ENCODE measurements at places on chromosomes 13 and 19. TPM values are rescaled to one million over a fixed set of nuclear protein-coding genes. Genes with fewer than 3 reads are reported as not detected.
A peak's percentile ranks its signal among the peaks of the same experiment; 100 is the strongest.

Gene GNG8
- total RNA-seq = not detected

Gene TMEM145
- 0.67 TPM for total RNA-seq

Gene F10
- 4.1 TPM for total RNA-seq

Gene FLT3
- 3.4 TPM for total RNA-seq

- H3K36me3 ChIP-seq = no peaks in the 10 kb centered on the region
- H3K4me3 ChIP-seq = no peak overlapping the region
- no peaks in the 10 kb centered on the region for H3K27me3 ChIP-seq
- DNase-seq = no peak
- H3K27ac ChIP-seq = no peak overlapping the region
Observed at GRCh38 chr19:14694641-14695266, 4.9 kb downstream of the ZNF333 start.

DNA sequence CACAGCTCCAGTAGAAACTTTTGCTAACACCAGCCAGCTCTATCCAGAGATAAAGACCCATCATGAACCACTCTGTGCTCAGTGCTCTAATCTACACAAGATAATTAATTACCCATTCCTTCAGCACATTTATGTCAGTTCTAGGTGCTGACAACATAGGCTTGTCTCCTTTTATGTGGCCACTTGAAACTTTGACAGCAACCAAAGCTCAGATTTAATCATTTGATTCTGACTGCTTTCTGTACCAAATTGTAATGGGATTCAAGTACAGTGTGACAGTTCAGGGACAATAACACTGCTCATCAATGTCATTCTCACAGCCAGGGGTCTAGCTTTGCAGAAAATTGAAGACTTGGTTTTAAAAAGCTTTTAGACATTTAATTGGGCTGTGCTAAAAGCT lies 266.6 kb downstream of the KCTD12 start:
- DNase-seq = no peak
- H3K36me3 ChIP-seq = no peaks in the 10 kb centered on the region
- H3K27me3 ChIP-seq = no peaks in the 10 kb centered on the region
- H3K4me3 ChIP-seq = no peak overlapping the region
- no peak overlapping the region for H3K27ac ChIP-seq

DNA sequence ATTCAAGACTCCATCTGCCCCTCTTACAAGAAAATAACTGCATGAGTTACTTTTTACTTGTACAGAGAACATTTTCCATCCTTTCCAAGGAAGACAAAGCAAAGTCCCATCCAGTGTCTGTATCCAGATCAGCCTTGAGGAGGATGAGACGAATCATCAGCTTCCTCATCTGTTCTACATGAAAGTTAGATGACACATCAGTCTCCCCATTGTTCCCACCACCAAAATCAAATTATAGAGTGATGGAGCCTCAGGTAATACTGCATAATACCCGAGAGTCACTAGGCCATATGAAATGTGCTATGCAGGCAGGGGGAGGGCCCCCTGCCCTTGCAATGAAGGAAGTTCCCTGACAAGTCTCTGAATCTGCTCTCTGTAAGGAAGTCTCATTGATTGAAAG lies 1244.6 kb upstream of the SLC10A2 start:
- no peak overlapping the region for H3K27ac ChIP-seq
- no peak for DNase-seq
- H3K4me3 ChIP-seq = no peak overlapping the region
- no peaks in the 10 kb centered on the region for H3K36me3 ChIP-seq
- no peaks in the 10 kb centered on the region for H3K4me1 ChIP-seq

DNA sequence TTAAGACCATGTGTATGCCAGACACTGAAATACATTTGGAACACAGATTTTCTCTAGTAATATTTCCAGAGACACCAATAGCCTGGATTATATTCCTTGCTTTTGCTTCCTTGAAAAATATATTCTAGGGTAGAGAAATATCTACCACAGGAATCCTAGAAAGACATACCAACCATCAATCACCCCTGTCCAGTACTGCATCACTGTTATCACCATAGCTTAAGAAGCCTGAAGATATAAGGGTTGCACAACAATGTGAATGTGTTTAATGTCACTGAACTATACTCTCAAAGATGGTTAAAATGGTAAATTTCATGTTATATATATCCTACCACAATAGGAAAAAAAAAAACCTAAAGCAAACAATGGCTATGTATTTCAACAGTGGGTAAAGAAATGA lies 163.6 kb downstream of the DIAPH3 start:
- DNase-seq = no peak
- H3K27ac ChIP-seq = no peak overlapping the region
- no peak overlapping the region for H3K4me3 ChIP-seq
- no peaks in the 10 kb centered on the region for H3K27me3 ChIP-seq
- no peaks in the 10 kb centered on the region for H3K36me3 ChIP-seq
- no peaks in the 10 kb centered on the region for H3K4me1 ChIP-seq

- no peak for DNase-seq
- no peak overlapping the region for H3K4me3 ChIP-seq
- no peaks in the 10 kb centered on the region for H3K4me1 ChIP-seq
- H3K36me3 ChIP-seq = no peaks in the 10 kb centered on the region
- no peaks in the 10 kb centered on the region for H3K27me3 ChIP-seq
Observed at GRCh38 chr19:42424345-42424707, 2.9 kb downstream of the LIPE start.

GRCh38 chr13:100633461-100633860 lies 41.1 kb downstream of the TMTC4 start:
- H3K27me3 ChIP-seq = no peaks in the 10 kb centered on the region
- no peak overlapping the region for H3K4me3 ChIP-seq
- no peaks in the 10 kb centered on the region for H3K4me1 ChIP-seq
- H3K36me3 ChIP-seq = no peaks in the 10 kb centered on the region
- H3K27ac ChIP-seq = no peak overlapping the region

DNA sequence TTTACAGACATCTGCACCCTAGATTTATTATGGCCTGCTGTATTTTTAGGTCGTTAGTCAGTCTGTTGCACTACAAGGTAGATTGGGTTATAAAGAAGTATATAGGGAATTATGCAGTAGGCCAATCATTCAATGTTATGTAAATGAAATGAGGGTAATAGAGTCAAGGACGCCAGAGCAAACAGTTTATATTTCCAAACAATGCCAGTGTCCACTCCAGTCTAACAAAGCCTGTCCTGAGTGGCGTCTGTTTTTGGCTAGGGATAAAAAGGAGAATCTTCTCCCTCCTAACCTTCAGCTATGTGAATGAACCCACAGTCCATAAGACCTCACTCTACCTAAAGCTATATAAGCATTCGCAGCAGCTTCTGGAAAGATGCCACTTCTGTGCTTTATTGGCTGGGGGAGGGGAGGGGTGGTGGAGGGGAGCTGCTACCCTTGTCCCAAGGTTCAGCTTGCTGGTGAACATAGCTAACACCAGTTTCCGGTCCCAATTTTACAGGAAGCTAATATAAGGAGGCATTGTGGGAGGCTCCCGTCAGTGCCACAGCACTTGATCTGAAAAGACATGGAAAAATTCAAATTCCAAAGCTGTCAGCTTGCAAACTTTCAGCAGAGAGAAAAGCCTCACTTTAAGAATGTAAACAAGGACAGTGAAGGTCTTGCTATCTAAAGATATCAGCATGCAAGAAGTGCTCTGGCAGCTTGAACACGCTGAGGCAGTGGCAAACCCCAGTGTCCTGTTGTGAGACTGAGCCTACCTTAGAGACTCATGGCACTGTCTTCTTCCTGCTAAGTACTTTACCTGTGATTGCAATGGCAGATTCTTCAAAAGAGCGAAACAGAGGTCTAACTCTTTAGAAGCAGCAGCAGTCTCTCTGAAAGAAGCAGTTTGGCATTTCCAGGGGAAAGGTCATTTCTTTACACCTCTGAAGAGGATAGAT lies 369.9 kb downstream of the PCDH9 start:
- H3K36me3 ChIP-seq = no peaks in the 10 kb centered on the region
- no peak for DNase-seq
- H3K27me3 ChIP-seq = no peaks in the 10 kb centered on the region
- no peaks in the 10 kb centered on the region for H3K4me1 ChIP-seq

- H3K36me3 ChIP-seq = no peaks in the 10 kb centered on the region
- no peak overlapping the region for H3K27ac ChIP-seq
- no peaks in the 10 kb centered on the region for H3K27me3 ChIP-seq
- H3K4me3 ChIP-seq = no peak overlapping the region
- H3K4me1 ChIP-seq = no peaks in the 10 kb centered on the region
Observed at GRCh38 chr19:43809762-43810696, 7.8 kb upstream of the LYPD5 start.

DNA sequence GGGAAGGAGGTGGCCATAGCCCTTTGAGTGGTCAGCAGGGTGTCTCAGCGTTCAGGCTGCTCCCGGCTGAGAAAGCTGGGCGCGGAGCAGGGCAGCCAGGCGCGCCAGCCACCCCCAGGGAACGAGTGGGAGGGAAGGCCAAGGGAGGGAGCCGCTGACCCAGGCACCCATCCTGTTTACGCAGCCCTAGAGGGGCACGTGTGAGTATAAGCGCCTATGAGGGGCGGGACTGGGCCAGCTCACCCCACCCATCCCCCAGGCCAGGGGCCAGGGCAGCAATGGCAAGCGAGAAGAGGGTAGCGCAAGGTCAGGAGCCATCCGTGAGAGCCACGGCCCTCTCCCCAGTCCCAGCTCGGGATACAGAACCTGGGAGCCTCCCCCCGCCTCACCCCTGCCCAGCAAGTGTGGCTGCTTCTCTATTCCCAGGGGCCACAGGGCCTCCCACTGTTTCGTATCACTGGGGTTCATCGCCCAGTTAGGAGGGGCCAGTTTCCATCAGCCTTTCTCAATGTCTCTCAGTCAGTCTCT lies 897 bp upstream of the DMKN start:
- DNase-seq = no peak
- no peaks in the 10 kb centered on the region for H3K36me3 ChIP-seq
- H3K27me3 ChIP-seq = no peaks in the 10 kb centered on the region
- no peak overlapping the region for H3K27ac ChIP-seq
- H3K4me3 ChIP-seq = no peak overlapping the region

DNA sequence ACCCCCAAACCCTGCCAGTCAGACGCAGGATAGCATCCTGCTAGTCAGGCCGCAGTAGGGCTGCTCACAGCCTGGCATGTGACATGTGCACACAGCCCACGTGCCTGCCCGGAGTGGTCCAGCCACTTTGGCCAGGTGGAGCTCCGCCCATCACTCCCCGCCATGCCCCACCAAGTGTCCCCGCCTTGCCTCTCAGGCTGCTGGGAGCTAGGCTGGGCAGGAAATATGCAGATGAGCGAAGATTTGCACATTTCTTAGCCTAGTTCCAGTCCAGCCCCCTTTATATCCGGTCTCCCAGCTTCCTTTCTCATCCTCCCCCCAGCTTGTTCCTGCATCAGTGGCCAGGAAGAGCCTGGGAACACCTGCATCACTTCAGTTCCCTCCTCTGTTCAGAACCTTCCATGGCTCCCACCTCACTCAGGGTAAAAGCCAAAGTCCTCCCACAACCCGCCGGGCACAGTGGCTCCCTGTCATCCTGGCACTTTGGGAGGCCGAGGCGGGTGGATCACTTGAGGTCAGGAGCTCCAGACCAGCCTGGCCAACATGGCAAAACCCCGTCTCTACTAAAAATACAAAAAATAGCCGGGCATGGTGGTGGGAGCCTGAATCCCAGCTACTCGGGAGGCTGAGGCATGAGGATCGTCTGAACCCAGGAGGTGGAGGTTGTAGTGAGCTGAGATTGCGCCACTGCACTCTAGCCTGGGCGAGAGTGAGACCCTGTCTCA lies 2.3 kb upstream of the DOCK6 start:
- no peaks in the 10 kb centered on the region for H3K4me1 ChIP-seq
- no peak for DNase-seq
- no peak overlapping the region for H3K4me3 ChIP-seq
- no peaks in the 10 kb centered on the region for H3K27me3 ChIP-seq
- H3K36me3 ChIP-seq = no peaks in the 10 kb centered on the region

DNA sequence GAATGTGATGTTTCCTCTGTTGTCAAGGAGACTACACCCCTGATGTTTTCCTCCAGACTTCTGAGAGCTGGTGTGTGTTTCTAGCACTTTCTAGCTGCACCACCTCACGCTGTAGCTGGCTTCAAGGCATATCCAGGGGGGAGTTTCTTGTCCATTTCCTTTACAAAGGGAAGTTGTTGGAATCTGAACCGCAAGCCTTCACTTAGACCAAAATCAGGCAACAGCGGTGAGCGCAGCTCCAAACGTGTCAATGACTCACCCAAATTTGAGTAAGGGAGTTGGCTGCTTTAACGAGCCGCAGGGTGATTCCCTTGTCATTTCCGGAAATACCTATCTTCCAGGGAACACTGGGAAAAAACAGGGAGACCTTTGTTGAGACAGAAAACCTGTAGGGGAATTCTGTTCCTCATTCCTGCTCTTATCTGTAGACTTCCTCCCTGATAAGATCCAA lies 2.5 kb downstream of the LDLR start:
- peaks cover 50% of the 10 kb centered on the region for H3K4me1 ChIP-seq
- DNase-seq = no peak
- H3K36me3 ChIP-seq = no peaks in the 10 kb centered on the region
- no peaks in the 10 kb centered on the region for H3K27me3 ChIP-seq

DNA sequence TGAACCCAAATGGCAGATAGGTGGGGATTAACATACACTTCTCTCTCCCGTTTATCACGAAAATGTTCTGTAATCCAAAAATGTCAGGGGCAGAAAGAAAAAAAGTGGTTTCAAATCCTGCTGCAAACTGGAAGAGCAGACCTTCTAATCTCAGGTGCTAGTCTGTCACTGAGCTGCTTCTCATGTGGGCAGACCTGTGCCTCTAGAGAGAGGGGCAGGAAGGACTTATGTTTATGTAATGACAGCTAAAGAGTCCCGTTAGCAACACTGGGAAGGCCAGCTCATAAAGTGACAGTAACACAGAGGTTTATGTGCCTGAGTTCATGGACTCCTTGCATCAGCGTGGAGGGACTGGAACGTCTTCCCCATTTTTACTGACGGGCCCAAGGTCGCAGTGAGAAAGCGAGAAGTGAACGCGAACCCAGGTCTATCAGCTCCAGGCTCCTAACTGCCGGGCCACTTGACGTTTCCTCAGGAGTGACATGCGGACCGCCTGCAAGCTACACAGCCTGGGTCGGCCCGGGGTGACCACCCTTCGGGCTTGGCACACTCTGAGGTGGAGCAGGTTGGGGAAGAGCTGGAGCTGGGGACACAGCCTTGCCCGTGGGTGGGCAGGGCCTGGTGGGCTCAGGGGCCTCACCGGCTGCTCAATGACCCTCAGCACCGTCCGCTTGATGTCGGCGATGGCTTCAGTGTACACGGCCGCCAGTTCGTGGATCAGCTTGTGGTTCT lies 9.6 kb upstream of the RSPH6A start:
- no peaks in the 10 kb centered on the region for H3K4me1 ChIP-seq
- no peak overlapping the region for H3K4me3 ChIP-seq
- no peaks in the 10 kb centered on the region for H3K27me3 ChIP-seq
- H3K27ac ChIP-seq = no peak overlapping the region
- peak; percentile 65 for DNase-seq

Measured in pancreas (tissue), 10 donors.